NCI-H1092 (cell line): ENCODE measurements at places on chromosomes 2 and 18.

DNA sequence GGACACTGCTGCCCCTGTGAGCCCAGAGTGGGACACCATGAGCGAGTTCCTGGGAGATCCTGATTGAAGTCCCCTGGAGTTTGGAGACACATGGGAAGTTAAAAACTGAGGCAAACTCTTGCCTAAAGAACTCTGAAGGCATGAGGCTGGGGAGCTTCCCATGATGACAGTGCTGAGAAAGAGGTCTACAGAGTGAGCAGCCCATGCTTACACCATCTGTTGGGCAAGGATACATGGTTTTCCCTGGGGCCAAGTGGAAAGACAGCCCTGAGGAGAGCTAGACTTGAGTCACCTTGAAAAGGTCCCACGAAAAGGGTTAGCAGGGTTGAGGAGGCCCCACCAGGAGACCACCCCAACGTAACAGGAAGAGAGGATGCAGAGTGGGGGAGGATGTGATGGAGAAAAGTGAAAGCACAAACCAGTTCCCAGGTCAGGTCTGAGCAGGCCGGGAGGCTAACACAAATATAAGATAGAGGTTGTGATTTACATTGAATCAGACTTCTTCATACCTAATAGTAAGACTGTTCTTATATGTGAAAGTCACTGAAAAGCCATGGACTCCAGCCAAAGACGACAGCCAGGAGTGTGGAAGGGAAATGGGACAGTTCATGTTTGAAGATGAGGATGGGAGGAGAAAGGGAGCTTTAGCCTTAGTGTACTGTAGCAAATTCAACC is 13.5 kb upstream of the FEZ2 start:
- no peak for DNase-seq

DNA sequence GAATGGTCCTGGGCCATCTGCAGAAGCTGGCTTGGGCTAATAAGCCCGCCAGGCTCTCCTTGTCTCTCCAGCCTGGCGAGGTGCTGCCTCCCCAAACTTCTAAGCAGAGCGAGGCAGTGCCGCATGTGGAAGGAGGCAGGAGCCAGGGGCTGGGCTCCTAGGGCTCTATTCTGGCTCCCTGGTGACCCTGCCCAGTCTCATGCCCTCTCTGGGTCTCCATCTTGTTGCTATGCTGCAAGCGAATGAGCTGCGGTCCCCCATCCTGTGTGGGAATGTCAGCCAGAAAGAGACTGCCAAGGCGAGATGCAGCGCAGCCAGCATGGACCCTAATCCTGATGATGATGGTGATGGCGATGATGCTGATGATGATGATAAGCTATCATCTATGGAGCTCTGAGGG is 48.7 kb downstream of the TNS1 start:
- DNase-seq, result no peak

DNA sequence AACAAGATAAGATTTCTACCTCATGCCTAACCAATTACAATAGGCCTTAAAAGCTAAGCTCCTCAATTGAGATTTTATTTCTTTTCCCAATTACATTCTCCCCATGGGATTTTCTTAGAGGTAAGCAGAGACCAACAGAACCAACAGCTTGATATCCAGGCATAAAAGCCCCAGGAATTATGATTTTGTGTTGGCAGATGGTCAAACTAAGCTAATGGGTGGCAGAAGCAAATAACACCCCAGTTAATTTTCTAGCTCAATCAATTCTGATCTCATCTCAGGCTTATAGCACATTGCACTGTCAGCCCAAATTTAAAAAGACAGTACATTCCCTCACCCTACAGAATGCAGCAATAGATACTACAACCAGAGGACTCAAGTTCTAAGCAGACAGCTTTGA is 156.4 kb downstream of the NRXN1 start:
- DNase-seq, result no peak

- DNase-seq, result no peak
These were observed 38.3 kb upstream of the ATP6V1B1 start for GRCh38 chr2:70897203-70897976.

- DNase-seq, result no peak
These were observed 153.8 kb upstream of the RASGRP3 start for GRCh38 chr2:33322612-33323011.

DNA sequence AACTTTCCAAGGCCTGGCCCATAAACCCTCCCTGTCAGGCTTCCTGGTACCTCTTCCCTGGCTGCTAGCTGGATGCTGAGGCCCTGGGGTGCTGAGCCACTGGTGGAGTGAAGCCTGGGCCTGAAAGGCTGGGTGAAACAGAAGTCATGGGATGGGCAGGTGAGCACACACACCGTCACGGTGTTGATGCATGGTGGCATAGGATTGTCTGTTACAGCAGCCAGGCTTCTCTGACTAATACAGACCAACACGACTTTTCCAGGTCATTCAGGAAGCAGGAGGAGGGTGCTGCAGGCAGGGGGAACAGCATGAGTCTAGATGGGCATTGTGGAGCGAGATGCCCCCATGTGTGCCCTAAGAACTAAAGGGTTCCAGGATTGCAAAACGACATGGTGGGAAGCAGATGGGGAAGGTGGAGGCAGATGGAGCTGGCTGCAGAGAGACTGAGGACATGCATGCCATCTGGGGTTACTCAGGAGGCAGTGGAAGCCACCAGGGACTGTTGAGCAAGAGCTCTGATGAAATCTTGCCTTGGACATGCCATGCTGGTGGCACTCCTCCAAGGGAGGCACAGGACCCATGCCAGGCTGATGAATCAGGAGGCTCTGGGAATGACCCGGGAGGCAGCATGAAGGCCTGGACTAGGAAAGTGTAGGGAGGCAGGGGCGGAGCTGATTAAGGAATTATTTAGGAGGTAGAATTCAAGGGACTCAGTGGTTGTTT is 480.9 kb downstream of the TSN start:
- DNase-seq, result no peak

- no peak for DNase-seq
These were observed 45.6 kb downstream of the TWIST2 start for GRCh38 chr2:238893349-238894000.

DNA sequence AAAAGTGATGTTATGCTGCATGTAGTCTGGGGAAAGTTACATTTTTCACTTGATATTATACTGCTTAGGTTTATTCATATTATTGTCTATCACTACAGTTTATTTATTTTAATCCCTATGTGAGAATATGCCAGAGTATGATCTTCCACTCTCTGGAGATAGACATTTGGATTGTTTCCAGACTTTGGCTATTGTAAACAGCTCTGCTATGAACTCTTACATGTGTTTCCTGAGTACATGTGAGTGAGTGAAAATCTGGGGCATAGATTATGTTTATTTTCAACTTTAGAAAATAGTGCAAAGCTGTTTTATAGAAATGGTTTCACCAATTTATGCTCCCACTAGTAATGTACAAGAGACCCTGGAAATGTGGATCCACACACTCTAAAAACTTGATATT is 49.0 kb upstream of the EPAS1 start:
- DNase-seq, result no peak

DNA sequence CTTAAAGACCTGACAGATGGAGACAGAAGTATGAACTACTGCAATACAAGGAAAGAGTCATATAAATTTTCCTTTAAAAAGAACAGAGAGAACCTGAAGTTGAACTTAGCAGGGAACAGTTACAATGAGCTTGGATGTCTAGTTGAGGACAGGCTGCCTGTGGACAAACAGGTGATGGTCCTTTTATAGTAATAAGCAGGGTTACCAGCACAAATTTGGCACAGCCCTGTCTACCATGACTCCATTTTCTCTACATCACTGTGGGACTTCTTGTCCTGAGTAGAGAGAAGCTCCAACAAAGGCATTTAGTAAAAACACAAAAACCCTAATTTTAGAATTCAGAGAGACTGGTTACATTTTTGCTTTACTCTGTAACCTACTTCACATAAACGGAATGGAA is 448.1 kb downstream of the PLCL1 start:
- DNase-seq, result no peak

DNA sequence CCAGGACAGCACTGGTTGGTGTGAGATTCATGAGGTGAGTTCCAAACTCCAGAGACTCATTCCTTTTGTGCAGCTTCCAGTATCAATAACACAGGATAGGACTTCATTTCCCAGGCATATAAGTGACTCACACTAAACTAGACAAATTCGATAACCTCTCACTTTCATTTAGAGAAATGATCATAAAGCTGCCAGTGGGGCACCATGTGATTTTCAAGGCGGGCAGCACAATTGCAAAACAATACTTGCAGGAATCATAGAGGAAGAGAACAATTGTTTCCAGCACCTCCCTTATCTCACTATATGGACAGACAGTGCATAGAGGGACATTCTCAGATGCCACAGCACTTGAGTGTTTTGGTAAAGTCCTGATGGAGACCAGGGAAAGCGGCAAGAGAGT is 31.3 kb upstream of the DNAH7 start:
- DNase-seq, result no peak

- DNase-seq, result no peak
These were observed 21.6 kb downstream of the ZEB2 start for GRCh38 chr2:144498277-144498676.

DNA sequence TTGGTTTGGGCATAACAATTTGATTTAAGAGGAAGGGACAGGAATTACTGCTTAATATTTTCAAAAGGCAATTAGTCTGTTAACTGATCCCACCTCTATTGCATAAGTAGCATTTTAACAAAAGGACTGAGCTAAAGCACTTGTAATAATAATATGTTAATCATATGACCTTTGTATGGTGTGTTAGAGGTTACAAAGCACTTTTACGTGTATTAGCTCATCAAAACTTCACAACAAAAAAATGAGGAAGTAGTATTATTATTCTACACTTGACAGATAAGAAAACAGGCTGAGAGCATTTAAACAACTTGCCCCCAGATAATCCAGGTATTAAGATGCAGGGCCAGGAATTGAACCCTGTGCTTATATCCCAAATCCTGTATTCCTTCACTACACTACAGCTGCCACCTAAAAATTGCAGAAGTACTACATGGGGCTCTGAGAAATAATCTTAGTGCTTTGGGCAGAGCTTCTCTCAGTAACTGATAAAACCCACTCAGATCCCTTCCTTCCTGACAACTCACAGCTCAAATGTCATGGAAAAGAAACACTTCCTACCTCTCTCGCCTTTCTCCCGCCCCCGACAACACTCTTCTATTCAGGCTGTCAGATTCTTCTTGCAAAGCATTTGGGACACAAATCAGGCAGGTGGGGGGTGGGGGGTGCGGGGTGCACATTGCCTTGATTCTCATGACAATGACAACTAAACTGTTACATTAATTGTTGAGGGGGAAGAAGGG is 20.7 kb upstream of the KCTD1 start:
- no peak for DNase-seq

DNA sequence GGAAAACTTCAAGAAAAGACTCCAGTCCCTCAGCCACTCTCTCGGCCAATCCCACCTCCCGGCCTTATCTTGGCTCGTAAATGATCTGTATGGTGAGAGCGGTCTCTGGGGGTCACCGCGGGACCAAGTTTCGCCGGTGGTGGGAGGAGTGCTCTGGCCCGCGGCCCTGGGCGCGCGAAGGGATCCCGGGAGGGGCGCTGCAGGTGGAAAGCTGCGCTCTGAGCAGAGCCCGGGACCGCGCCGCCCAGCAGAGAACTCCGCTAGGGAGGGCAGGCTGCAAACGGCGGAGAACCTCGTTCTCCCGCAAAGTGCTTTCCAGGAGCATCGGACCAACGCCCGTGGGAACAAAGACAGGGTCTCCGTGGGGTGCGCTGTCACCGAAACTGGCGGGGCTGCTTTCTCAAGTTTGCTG is 622 bp downstream of the LRP2 start:
- DNase-seq, result no peak

GRCh38 chr18:75221897-75222296 is 11.3 kb downstream of the TSHZ1 start:
- no peak for DNase-seq

DNA sequence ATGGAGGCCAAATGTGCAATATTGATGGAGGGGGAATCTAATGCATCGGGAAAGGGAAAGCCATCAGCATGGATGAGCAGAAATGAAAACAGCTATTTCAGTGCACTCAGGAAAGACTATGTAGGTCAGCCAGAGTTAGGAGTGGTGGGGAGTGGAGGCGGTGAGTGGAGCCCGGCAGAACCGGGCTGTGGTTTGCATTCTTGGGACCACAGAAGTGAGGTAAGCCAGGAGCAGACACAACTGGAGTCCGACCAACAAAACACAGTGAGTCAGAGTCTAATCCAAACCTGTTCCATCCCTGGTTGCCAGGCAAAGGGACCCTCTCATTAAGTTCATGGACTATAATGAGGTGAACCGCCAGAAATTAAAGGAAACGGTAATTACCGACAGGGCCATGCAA is 61.1 kb upstream of the RAB12 start:
- no peak for DNase-seq

GRCh38 chr2:168794968-168795367 is 7.5 kb upstream of the NOSTRIN start:
- no peak for DNase-seq

DNA sequence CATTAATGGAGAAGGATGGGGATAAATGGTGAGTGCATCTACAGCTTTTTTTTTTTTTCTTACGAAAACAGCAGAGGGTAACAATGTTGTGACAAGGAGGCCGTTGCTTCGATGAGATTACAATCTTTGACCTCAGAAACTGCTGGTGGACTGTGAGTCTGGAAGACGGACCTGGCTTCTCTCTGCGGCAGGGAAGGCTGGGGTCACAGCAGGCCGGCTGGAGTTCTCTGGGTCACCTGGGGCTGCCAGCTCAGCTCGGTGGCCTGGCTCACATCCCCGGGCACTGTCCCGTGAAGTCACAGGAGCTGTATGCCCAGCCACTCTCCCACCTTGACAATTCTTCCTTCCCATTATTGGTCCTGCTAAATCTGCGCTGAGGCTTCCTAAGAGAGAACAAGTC is 160.8 kb downstream of the ACKR3 start:
- no peak for DNase-seq

DNA sequence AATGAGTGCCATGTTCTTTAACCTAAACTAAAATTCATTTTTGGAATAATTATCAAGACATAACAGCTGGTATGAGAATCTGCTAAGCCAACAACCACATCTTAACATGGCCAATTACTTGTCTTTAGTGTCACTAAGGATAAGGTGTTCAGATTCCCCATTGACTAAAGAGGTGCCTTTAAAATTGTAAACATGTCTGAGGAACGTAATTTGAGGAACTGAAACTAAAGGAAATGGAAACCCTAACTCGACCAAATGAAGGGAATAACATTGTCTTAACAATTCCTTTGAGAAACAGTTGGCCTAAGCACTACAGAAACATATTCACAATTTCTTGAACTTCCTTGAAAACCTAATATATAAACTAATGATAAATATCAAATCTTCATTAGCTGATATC is 355.4 kb upstream of the GULP1 start:
- no peak for DNase-seq

GRCh38 chr2:218569038-218569431 is 396 bp downstream of the CNOT9 start:
- no peak for DNase-seq

DNA sequence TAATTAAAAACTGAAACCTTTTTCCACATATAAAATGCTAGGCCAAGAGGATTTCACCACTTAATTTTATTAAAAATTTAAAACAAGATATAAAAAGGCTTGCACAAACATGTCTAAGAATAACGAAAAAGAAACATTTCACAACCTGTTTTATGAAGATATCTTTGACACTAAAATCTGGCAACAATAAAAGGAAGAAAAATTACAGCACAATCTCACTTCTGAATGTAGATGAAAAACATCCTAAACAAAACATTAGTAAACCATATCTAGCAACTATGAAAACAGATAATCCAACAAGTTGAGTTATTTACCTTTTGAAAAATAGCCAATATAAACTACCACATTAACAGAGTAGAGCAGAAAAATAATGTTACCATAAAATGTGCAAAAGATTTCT is 185.4 kb upstream of the MMADHC start:
- DNase-seq, result no peak
